ENCODE measurements at places on chromosomes 4 and X.

GRCh38 chr4:85968945-85969819 is 390.7 kb downstream of the MAPK10 start:
- no peak for DNase-seq

DNA sequence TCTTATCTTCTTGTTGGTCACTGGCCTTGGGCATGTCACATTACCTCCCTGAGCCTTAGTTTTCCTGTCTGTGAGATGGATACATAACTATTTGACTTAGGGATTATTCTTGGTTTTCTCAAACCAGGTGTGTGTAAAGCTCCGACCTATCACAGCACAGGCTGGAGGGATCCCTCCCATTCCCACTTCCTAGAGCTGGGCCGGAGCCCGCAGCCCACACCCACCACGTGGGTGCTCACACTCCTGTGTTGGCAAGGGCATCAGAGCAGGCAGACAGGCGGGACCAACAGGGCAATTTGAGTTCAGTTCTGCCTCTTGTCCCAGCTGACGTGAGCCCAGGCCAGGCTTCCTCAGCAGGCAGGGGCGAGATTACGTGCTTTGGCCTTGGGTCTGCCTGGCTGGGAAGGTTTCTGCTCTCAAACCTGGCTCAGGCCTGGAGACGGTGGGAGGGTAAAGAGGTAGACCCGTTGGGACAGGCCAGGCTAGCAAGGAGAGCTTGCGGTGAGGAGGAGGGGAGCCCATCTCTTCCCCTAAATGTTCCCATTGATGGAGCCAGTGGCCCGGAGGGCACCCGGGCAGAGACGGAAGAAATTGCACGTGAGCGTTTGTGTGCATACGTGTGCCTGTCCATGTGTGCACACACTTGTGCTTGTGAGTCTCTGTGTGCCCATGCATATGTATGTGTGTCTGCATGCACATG is 734 bp upstream of the SH3TC1 start:
- DNase-seq, result no peak

DNA sequence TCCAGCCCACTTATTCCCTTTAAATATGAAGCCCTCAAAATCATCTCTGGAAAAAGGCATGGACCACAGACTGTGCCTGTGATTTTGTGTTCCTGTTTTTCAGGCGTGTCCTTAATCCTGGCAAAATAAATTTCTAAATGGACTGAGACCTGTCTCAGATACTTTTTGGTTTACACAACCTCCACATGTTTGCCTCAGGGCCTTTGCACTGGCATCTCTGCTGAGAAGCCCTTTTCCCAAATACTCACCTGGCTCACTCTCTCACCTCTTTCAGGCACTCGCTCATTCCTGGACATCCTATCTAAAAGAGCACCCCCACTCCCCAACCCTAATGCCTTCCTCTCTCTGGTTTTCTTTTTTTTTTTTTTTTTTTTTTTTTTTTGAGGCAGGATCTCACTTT is 40.5 kb downstream of the CHRNA9 start:
- no peak for DNase-seq

DNA sequence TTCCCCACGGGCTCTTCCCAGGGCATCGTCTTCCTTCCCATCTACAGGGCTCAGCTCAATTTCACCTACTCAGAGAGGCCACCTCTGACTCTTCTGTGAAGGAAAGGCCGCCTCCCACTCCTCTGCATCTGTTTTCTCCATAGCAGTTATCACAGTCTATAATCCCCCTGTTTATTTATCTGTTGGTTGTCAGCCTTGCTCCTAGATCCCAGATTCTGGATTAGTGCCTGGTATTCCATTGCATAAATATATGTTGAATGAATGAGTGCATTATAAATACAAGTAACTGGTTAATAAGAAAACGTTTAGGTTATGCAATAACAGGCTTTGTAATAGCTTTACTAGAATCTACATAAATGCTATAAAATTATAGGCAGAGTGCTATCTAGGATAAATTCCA is 52.9 kb downstream of the NSG1 start:
- no peak for DNase-seq

- DNase-seq, result no peak
Observed at GRCh38 chr4:75179510-75179909, 246.6 kb downstream of the PARM1 start.

DNA sequence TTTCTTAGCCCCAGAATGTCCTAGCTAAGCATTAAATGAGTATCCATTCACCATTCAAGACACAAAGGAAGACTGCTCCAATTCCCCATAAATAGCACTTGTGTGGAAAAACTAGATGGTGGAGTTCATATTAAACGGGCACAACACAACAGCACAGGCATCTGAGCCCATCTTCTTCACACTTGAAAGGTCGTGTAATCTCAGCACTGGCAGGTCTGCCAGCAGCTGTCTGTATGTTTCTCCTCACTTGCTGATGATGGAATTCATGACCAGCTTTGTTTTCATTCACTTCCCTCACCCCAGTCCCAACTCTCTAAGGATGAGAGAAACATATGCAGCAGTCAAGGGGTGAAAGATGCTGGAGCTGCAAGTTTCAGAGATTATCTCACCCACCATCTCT is 148.7 kb downstream of the AFAP1 start:
- DNase-seq, result no peak

DNA sequence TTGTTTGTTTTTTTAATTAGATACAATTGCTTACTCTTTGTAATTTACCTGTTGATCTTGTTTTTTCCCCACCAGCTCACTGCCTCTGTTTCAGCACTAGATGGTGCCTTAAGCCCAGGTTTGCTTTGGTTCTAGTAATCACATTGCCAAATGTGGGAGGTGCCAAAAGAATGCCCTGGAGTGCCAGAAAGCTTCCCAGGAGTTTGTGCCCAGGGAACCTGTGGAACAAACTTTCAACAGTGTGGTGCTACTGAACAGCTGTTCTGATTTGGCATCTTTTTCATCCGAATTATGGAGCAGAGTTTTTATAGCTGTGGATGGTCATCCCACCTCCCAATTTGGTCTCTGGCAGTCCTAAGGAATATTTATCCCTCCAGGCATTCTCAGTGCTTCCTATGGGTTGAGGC is 1000.7 kb downstream of the STIM2 start:
- DNase-seq, result no peak

- DNase-seq, result peak; percentile 75
Observed at GRCh38 chr4:127965803-127966175, 583 bp downstream of the ABHD18 start.

DNA sequence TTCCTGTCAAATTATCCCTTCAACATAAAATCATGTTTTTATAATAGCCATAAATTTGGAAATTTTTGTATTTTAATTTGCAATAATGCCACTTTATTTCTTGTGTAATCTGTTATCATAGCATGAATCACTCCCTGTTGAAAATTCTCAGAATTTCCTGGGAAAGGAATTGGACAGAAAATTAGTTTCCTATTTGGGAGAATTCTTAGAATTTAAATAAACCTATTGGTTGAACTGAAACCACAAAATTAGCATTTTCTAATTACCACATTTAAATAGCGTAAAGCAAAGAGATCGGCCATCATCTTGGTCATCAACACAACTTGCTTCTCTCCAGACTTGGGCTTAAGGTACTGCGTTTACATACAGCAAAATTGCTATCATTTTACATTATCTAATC is at the start of gene CSN1S1:
CSN1S1 (plus strand) TSS at position 301 of the 400 bp plus-strand sequence. CDS start 1,488 bp downstream, outside the sequence.
- no peak for DNase-seq

GRCh38 chr4:143411527-143412419 is 75.1 kb downstream of the GAB1 start:
- DNase-seq, result no peak

DNA sequence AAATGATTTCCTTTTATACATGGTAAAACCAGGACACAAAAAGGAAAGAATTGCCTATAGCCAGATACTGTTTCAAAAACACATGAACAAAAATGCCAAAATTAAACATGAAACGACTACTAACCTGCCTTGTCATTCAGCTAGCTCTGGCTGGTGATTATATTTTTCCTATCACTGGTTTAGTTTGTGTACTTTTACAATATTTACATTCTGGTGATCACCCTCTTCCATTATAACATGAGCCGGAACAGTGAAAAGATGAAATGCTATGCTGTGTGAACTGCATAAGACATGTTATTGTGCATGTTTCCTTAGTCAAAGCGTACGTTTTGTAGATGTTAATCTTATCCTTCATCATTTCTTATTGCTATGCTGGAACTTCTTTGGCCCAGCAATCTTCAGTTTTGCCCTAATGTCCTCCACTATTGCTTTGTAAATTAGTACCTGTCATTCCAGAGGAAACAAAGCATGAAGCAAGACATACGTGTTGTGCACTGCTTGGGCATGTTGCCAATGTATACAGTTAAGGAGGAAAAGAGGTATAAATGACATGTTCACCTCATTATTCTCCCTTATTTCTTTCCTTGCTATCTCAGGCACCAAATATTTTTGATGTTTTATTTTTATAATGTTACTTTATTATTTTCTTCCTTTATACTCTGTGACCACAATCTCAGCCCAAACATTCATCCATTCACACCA is 386.3 kb downstream of the ARHGAP24 start:
- DNase-seq, result no peak

DNA sequence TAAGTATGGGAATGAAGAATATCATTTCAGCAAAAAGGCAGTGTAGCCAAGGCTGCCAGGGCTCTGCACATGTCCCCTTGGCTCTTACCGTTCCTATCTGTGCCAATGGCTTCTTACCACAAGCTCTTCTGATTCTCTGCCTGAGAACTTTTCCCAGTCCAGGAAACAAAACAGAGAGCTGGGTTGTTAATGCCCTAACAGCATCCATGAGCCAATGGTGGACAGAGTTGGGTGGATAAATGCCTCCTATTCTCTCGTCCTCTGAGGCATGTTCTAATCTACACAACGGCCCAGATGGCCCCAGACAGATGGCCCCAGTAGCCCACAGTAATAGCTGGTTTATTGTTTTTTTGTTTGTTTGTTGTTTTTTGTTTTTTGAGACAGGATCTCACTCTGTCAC is 28.0 kb downstream of the SCD5 start:
- DNase-seq, result no peak
